ENCODE measurements at places on chromosomes 1 and 21.

DNA sequence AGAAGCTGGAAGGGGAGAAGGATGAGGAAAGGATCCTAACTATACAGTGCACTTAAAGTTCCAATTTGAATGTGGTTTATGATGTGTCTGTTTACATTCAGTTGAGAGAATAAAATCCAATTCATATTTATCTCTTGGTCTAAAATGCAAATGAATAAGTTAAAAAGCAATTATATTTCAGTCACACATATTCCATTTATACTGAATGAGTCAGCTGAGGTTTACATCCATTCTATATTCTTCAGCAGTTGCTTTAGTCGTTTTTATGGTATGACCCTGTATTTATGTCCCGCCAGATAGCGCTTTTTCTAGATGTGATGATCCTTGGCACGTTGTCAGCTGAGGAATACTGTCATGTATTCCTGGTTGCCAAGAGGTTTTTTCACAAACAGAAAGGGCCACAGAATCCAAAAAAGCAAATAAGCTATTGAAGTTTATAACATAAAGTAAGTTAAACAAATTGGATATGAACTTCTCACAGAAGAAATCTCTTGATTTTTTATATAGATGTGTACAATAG is 866.2 kb downstream of the NCAM2 start:
- no peak for DNase-seq

GRCh38 chr1:201254625-201255478 is 28.5 kb upstream of the PKP1 start:
- DNase-seq: no peak

GRCh38 chr1:212645546-212646543 is 37.3 kb downstream of the ATF3 start:
- no peak for DNase-seq

- DNase-seq: no peak
Observed at GRCh38 chr1:35269201-35269988, 886 bp downstream of the ZMYM4 start.

GRCh38 chr1:203122159-203122558 is 5.4 kb upstream of the ADORA1 start:
- DNase-seq: no peak

All from CD4-positive, alpha-beta T cell treated with Interleukin-15 for 1 hour (primary cell).